ENCODE measurements at places on chromosomes 13 and 19.

DNA sequence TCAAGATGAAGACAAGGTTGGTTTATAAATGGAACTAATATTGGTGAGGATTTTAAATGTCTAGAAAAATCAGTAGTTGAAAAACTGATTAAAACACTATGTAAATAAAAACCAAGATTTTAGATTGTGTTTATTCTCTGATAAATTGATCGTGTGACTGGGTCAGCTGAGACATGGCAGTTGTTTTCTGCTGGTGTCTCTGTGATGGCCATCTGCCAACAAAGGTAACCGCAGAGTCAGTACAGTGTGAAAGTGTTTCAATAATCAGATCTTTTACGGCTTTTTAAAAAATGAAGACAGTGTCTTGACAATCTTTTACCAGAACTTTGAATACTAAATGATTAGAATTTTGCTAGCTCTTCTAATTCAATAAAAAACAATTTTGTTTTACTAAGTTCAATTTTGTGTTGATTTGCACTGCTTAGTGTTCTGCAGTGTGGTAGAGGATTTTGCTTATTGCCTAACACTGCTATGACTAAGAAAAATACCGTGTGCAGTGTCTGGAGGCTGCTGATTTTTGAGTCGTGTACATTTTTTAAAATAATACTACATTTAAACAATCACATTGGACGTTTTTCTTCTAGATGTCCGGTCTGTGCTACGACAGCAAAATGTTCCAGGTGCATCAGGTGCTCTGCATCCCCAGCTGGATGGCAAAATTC lies 32.7 kb upstream of the GPR183 start:
- no peak for DNase-seq

DNA sequence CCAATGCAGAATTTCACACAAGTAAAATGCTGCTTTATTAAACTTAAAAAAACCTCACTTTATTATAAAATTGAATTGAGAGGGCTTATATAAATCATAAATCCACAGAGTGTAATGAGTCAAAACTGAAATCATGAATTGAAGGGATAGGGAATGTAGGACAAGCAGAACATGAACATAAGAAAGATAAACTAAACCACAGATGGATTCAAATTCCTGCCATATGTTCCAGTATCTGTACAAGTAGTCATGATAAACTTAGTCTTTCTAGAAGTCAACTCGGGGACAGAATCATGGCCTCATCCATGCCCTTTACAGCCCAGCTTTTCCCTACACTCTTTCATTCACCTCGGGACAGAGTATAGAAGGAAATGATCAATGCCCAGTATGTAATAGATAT lies 16.6 kb downstream of the LMO7 start:
- no peak for DNase-seq

GRCh38 chr19:16117594-16118033 lies 5.9 kb downstream of the RAB8A start:
- DNase-seq = no peak

- no peak for DNase-seq
Observed at GRCh38 chr13:20173116-20173746, 12.4 kb upstream of the GJA3 start.

DNA sequence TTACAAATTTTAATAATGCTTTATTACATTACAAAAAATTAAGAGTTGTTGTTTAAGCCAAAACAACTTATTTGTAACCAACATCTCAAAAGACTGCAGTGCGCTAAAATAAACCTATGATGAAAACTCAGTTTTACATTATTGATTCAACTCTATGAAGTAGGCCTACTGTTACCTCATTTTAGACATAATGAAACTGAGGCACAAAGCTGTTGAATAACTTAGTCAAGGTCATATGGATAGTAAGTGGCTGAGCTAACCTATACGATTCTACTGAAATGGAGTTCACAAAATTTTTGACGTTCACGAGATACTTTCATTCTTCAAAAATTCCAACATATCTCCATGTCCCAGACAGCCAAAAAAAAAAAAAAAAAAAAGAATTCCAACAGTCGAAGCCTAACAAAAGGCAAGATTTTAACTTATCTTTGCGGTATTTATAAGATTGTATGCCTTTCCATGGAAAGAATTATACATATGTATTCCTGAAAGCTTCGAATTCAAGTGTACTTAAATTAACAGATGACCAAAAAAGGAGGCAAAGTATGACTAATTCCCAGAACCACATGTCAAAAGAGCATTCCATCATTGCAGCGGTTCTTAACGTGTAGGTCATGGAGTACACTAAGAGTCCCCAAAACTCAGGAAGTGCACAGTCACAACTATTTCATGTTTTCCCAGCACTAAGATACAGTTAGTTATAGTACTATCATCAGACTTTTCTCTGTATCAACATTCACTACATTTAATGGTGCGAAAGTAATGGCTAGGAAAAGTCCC lies 69.4 kb downstream of the PSPC1 start:
- no peak for DNase-seq

DNA sequence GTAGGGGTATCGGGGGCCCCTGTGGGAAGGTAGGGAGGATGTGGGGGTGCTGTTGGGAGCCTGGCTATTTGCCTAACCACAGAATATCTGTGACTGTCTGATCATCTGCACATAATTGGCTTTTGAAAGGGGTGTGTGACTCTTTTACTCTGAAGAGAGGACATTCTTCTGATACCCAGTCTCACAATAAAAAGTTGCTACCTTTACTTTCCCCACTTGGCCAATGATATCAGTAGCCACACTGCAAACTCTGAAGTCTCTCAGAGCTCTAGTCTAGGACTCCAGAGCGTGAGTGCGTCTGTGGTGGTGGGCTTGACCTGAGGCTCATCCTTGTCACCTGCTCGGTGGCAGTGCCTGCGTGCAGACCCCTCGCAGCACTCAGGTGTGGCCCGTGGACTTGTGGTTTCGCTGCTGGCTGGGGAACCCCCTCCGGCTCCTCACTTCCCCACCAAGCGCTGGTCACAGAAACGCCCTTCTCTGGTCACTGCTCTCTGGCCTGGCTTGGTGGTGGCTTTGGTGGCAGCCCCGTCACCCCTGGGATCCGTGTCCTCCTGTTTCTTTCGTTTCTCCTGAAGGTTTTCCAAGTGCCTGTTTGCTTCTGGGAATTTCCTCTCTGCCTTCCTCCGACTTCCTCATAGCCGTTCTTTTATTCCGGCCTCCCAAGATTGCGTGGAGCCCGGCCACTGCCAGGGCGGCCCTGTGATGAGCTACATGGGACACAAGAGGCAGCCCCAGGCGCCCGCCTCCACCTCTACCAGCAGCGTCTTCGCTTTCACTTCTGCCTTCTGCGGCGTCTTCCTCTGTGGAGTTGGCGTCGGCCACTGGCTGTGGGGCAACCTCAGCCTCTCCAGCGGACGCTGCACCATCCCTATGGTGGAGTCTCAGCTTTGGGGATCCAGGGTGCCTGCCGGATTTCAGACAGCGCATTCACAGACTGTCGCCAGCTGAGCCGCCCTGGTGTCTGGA lies 78.0 kb downstream of the ATP11A start:
- DNase-seq = no peak

GRCh38 chr19:48746738-48747575 lies at the start of gene IZUMO1:
IZUMO1 (minus strand) TSS chr19:48746909; CDS start chr19:48745859, 1,050 bp downstream.
- DNase-seq = peak; percentile 75

- no peak for DNase-seq
Observed at GRCh38 chr13:98335721-98336120, 158.7 kb upstream of the RNF113B start.

GRCh38 chr13:110330491-110331011 lies 23.5 kb downstream of the COL4A2 start:
- DNase-seq = no peak

DNA sequence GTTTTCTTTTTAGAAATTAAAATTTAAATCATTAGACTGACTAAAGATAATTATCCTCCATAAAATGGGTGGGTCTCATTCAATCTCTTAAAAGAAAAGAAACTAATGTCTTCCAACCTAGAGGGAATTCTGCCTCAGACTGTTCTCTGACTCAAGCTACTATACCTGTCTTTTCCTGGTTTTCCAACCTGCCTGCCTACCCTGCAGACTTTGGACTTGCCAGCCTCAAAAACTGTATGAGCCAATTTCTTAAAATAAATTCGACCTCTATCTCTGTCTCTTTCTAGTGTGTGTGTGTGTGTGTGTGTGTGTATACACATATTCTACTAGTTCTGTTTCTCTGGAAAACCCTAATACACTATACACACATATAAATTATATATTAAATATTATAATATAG lies 847.3 kb downstream of the PCDH17 start:
- DNase-seq = no peak

- DNase-seq = peak; percentile 58
Observed at GRCh38 chr19:49906879-49907564, 10.3 kb upstream of the IL4I1 start.

GRCh38 chr13:38090913-38091312 lies 221.3 kb upstream of the TRPC4 start:
- no peak for DNase-seq
